ENCODE measurements at places on chromosomes 3 and 15.

DNA sequence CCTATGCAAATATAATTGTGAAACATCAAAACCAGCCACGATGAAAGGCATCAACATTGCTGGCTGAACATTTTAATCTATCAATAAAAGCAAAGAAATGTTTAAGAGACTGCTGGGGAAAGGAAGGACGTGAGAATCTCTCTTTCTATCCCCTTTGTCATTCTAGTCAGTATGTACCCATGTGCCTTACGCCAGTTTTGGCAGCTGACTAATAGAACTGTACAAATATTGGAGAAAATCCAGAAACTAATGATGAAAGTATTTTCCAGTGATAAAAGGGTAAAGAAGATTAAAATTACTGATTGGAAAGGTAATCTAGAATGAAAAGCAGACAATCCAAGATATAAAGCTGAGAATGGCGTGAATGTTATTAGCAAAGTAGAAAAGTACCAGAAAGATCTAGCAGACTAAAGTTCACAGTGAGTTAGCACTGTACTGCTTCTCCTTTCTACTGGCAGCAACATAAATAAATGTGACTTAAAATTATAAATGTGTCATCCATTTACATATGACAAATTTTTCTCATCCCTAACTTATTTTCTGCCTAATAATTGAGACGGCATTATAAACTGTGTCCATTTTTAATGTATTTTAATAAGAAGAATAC is 401.9 kb upstream of the CNTN4 start:
- no peak for DNase-seq

- DNase-seq: no peak
Measured at GRCh38 chr3:10195366-10196089, 30.8 kb downstream of the IRAK2 start.

- no peak for DNase-seq
Measured at GRCh38 chr3:127451321-127451720, 139.2 kb downstream of the TPRA1 start.

- DNase-seq: no peak
Measured at GRCh38 chr15:69926721-69927120, 171.0 kb downstream of the TLE3 start.

- DNase-seq: no peak
Measured at GRCh38 chr15:73232776-73233175, 136.0 kb downstream of the HCN4 start.

DNA sequence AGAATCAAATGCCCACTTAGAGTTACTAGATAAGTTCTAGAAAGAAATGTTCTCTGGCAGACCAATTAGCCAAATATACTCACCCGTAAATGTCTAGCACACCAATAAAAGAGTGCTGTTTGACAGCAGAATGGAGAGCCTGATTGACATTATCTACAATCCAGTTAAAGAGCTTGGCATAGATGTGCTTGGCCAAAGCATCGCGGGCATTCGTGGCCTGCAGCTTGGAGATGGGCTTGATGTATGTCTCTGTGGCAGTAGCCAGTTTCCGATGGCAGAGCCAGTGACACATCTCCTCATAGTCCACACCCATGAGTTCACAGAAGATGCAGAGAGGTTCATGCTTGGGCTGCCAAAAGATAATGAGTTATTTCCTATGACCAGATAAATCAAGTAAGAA is 101.5 kb upstream of the MYO5C start:
- DNase-seq: no peak

GRCh38 chr15:48423342-48423741 is 92.1 kb downstream of the DUT start:
- DNase-seq: no peak

DNA sequence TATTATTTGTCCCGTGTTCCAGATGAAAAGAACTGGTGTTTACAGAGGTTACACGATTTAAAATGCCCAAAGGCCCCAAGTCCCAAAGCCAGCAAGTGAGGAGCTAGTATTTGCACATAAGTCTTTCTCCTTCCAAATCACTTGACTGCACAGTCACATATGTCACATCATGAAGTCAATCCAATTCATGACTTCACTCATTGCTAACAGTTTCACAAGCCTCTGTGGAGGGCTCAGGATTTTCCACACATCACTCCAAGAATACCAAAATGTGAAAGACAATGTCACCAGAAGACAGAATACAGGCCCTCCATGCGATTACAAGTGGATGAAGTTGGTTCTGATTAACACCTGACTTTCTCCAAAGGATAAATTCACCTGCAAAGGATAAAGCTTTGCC is 283.1 kb upstream of the UBE2E2 start:
- DNase-seq: no peak

DNA sequence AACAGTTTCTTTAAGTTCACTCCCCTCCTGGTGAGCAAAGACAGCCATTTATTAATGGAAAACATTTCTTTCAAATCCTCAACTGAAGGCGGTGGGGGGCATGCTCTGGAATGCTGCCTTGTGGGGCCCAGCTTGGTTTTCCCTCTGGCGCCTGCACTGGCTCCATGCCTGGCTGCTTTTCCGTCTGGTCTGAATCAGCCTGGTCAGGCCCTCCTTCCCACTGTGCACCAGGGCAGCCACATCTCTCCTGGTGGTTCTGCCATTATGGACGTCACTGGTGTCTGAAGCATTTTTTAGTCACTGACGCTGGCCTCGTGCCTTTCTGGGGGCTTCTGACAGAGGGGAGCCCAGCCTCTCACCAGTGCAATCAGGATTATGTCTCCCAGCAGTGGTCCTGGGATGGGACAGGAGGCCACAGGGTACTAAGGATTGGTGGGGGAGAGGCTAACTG is 57.6 kb upstream of the APEH start:
- DNase-seq: no peak

DNA sequence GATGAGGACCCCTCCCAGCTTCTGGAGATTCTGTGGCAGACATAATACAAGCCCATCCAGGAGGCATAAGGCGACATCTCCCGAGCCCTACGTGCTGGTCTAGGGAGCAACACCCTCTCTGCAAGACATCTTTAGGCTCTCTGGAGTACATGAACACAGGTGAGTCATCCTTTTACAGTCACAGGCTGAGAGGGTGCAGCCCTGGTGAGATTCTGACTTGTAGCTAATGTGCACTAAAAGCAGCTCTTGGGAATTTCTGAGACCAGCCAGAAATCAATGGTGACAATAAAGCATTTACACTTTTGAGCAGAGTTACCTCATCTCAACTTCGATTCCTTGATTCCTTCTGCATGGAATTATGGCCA is 131.1 kb downstream of the XXYLT1 start:
- DNase-seq: no peak

GRCh38 chr15:94460624-94461023 is 229.3 kb downstream of the MCTP2 start:
- DNase-seq: no peak

DNA sequence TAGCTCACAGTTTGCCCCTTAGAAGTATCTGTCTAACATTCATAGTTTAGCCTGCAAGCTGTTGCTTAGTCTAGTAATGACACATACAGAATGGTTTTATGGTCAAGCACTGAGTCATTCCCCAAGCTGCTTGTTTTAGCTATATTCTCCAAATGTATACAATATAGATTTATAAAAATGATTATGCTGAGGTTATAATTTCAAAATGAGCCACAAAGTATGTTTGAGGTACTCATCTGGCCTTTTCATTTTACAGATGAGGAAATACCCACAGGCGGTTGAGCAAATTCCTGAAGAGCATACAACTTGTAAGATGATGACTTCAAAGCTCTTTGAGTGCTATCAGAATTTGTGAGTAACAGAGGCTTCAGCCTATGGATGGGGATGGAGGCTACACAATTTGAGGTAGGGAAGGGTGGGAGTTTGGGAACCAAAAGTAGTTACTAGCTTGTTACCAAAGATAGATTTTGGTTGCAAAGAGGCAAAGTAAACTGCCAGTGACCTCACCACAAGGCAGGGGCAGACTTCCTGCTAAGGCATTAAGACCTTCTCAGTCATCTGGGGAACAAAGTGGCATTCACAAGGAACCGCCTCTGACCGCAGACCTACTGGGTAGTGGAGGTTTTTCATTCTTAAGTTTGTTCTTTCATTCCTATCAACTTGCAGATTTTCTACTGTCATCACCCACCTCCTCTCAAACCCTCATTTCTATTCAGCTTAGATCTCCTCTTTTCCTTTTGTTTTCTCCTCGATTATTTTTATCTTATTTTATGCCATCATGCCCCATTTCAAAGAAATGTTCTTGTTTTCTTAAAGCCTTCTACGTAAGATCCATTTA is 257.2 kb upstream of the NECTIN3 start:
- no peak for DNase-seq

DNA sequence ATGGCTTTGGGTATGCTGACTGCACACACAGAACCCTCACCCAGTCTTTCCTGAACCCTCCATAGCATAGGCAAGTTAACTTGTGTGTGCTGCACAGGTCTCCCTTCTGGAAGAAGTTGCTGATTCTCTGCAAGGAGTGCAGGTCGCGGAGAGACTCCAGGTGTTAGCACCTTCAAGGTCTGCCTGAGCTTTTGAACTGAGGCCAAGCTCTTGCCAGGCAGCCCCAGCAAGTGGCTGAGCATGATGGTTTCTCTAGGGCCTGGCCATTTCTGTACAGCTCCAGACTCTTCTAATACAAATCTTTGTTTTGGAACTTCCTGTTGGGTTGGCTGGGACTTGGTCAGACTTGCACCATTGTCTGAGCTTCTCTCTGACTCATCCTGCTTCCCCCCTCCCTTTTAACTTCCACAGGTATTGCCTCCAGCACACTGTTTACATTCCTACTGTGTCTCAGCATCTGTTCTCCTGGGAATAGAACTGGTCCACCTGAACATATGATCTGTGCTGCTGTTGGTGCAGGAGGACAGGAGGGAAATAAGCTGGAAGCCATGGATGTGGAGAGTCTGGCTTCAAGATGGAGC is 53.3 kb downstream of the KY start:
- no peak for DNase-seq

DNA sequence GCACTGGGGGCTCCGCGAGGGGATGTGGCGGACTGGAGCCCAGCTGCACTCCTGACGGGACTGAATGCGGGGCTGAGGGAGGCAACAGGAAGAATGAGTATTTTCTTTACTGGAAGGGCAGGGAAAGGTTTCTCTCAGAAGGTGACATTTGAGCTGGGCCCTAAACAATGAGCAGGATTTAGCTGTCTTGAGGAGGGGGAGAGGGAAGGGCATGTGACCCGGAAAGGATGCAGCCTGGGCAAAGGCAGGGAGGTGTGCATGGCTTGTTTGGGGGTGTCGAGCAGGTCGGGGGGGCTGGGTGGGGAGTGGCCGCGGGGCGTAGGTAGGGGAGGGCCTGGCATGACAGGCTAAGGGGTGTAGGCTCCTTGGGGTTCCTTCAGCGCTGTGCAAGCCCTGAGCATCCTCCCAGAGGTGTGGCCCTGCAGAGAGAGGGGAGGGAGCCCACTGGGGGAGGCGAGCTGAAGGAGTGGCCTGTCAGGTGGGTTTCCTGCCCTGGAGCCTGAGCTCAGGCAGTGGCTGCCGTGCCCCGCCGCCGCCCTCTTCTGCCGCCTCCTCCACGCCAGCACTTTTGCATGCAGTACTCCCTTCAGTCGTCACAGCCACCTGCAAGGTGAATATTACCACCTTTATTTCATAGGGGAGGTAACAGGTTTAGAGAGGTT is 17.2 kb upstream of the ANKDD1A start:
- DNase-seq: peak; percentile 63

- DNase-seq: peak; percentile 86
Measured at GRCh38 chr15:29103824-29104565, 165.6 kb downstream of the NSMCE3 start.

- no peak for DNase-seq
Measured at GRCh38 chr3:126538966-126539365, 15.0 kb downstream of the CHST13 start.

GRCh38 chr3:89239774-89240173 is 132.4 kb downstream of the EPHA3 start:
- DNase-seq: no peak

DNA sequence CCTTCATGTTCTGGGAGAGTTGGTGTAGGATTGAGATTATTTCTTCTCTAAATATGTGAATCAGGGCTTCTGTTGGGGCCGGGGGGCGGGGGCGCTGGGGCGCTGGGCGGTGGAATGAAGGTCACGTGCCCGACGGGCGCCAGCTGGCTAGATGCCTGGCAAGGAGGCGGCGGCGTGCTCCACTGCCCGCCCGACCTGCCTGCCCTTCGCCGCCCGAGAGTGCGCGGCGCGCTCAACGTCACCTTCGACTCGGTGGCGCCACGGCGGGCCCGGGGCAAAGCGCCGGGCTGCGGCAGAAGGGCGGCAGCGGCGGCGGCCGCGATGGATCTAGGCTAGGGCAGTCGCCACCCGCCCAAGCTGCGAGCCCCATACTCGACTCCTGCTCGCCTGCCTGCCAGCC is 47.0 kb upstream of the LHFPL4 start:
- DNase-seq: peak; percentile 46

GRCh38 chr3:66144568-66145407 is 76.0 kb upstream of the SLC25A26 start:
- no peak for DNase-seq

DNA sequence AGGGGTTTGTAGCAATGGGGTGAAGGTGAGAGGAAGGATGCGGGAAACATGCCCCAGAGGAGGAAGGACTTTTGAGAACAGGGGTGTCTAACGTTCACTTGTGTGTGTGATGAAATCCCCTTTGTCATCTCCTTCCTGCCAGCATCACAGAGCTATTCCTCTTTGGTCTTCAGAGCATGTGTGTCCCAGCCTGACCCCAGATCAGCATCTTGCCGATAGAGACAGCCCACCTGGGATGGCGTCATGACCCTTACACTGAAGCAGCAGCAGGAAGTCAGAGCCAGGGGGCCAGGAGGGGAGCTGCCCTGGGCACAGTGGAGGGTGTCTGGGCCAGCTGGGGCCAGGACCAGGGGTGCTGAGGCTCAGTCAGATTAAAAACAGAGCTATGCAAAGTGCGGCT is 29.9 kb upstream of the GRIP2 start:
- DNase-seq: peak; percentile 46

GRCh38 chr3:182078929-182079328 is 367.2 kb downstream of the SOX2 start:
- no peak for DNase-seq

DNA sequence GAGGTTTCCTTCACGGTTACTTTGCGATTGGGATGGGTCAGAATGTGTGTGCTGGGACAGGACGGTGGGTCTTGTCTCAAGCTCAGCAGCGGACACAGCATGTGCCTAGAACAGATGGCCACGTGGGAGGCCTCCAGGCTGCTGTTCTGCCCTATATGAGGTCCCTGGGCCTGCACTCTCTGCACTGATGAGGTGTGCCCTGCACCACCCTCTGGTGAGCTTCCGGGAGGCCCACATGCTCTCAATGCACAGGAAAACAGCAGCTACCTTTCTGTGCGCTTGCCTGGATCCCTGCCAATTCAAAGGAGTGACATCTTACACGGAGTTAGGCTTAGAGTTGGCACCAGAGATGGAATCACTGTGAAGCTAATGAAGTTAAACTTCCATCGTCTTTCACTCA is 59.8 kb downstream of the BOC start:
- no peak for DNase-seq

GRCh38 chr3:146469150-146470017 is at the start of gene PLSCR2:
TSS of gene PLSCR2 (minus strand) at chr3:146469561. CDS start at chr3:146459904, 9,657 bp downstream.
- peak; percentile 74 for DNase-seq

All from hematopoietic multipotent progenitor cell treated with erythropoietin and hydrocortisone succinate and interleukin-3 and kit ligand, for 4 days (in vitro differentiated cells).